ENCODE measurements at places on chromosomes 1 and 21.

DNA sequence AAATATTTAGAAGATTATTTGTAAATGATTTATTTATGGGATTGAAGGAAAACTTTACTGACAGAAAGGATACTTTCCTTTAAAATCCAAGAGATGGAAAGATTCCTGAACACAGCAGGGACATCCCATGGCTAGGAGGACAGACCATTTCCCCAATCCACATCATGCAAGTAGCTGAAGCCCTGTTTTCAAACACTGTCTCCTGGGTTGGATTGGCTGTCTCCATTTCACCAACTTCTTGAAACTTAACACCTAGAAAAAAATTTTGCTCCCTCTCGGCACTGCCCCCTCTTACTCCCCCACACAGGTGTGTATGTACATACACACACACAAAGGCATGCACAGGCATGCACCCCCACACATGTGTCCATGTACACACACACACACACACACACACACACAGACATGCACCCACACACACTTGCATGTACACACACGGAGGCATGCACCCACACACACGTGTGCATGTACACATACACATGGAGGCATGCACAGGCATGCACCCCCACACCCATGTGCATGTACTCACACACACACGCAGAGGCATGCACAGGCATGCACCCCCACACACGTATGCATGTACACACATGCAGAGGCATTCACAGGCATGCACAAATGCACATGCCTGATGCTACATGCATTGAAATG is 320.0 kb downstream of the CHRM3 start:
- DNase-seq = no peak

DNA sequence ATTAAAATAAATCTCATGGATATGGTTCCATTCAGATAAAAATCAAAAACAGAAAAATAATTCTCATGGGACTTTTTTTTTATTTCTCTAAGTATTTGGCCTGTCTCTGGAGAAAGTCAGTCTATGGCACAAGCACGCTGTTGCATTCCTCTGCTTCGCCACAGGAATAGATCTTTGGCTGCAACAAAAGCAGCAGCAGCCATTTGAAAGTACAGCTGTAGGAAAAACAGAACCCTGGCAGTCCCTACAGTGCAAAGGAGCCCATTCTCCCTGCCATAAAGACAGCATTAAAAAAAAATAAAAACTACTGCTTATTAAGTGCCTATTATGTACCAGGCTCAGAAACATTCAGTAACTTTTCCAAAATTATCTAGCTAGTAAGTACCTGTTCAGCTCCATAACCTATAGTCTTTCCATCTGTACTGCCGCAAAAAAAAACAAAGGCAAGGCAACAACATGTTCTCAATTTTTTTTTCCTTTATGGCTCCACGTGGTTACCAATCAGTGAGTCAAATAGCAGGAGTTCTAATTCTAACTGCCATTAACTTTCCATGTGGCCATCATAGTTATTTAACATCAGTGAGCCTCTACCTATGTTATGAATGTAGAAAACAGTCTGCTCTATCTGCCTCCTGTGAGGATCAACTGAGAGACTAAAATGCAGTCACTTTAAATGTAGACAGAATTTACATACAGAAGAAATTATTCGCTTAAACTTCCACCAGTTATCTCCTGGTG is 22.7 kb downstream of the SLC35D1 start:
- no peak for DNase-seq

DNA sequence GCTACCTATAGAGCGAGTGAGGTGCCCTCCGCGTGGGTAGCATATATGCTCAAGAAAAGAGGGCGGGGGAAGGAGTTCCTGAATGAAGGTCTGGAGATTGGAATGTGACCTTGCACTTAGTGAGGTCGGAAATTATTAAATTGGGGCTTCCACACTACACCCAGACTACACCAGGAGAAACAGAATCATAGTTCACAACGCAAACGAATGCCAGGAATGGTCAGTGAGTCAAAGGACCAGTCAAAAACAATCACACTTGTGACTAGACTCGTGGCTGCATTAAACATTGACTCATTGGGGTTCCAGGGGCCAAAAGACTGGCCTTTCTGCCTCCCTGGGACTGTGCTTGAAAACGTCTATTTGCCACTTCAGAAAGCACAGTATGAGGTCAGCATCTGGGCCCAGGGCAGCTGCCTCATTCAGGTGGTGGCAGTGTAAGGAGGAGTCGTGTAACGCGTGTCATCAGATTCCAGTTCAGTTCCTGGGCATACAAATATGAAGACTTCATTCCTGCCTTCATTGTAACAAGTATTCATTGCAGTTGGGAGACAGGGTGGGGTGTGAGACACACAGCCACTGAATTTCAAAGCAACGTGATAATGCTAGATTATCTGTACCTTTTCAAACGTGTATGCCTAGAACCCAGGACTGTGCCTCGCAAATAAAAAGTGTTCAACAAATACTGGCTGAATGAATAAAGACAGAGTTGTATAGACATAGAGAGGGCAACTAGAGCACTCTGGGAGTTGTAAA is at the start of gene YOD1:
Gene YOD1 (minus strand): TSS at position 18 of the 753 bp plus-strand sequence. CDS start 178 bp downstream, outside the sequence.
- peak; percentile 23 for DNase-seq

DNA sequence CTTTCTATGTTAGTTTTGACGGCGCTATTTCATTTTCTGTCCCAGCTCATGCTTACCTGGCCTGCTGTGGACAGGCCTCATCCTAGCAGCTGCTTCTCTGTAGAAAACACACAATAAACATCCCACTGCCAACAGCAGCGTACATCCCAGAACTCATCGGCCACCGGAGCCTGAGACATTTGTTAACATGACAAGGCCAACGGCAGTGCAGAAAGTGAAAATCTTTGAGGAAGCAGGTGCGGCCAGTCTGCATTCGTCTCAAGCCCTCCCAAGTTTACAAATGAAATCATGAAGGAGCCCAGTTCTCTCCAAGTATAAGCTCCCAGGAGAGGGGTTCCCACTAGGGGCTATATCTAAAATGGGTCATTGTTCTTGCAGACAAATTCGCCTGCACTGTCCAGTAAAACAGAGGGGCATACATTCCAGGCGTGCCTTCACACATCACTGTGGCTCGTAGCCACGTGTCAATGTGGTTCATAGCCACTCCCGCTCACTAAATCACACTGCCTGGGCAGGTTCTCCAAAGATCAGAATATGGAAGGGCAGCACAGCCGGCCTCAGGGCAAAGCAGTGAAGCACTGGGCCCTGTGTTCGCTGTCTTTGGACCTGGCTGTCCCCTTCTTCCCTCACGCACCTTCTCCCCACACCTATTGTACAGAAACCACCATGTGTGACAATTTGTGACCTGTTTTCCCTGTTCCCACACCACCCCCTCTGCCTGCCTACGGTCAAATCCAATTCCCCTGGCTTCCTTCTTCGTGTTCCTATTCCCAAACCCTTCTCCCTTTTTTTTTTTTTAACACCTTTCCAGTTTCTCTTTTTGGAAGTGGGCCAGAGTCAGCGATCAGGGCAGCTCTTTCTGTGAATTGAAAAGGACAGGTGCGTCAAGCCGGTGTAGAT is 27.0 kb upstream of the ABCG1 start:
- DNase-seq = no peak

DNA sequence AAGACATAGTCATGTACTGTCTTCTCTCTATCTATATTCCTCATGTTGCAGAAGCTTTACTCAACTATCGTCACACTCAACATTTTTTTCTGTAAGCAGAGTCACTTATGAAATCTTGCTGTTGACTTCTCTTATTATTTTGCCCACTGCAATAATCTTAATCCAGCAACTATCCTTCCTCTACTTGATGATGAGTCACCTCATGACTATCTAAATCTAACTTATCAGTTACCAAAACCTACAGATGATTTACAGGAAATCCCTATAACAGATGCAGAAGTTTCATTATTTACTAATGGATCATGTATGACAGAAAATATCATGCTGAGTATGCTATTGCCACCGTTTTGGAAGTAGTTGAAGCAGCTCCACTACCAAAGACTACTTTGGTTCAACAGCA is 378.9 kb downstream of the DUSP10 start:
- no peak for DNase-seq

DNA sequence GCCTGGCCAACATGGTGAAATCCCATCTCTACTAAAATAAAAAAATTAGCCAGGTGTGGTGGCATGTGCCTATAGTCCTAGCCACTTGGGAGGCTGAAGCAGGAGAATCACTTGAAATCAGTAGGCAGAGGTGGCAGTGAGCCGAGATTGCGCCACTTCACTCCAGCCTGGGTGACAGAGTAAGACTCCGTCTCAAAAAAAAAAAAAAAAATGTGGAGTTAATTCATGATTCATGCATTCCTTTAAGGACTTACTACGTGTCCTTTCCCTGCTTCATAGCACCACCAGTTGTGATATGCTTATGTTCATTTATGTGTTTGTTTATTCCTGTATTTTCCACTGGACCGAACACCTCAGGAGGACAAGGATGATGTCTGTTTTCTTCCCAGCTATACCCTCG is 12.7 kb upstream of the PRELP start:
- no peak for DNase-seq

DNA sequence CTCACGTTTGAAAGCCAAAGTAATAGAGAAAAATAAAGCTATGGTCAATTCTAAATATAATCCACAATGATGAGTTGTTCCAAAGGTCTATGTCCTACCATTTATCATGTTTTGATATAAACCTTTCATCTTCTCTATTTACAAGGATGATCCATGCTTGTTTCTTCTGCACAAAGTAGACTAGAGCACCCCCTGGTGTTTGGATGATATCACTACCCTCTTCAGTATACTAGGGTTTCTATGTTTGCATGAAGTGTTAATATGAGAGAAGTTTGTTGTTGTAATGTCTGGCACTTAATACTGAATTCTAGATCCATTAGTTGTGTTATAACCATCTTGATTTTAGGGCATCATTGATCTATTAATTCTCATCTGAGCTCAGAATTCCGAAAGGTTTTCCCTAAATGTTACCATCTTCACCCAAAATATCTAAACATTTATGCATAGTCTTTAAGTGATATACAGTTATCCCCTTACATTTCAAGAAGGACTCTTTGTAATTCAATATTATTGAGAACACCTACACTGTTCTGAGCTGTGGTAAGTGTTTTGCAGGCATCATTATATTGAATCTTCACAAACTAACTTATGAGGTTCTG is 21.1 kb downstream of the CLDN8 start:
- no peak for DNase-seq

- no peak for DNase-seq
These were observed 18.8 kb upstream of the LIN9 start for GRCh38 chr1:226327761-226328162.

- no peak for DNase-seq
These were observed 13.2 kb upstream of the CELA3B start for GRCh38 chr1:21963477-21964217.

DNA sequence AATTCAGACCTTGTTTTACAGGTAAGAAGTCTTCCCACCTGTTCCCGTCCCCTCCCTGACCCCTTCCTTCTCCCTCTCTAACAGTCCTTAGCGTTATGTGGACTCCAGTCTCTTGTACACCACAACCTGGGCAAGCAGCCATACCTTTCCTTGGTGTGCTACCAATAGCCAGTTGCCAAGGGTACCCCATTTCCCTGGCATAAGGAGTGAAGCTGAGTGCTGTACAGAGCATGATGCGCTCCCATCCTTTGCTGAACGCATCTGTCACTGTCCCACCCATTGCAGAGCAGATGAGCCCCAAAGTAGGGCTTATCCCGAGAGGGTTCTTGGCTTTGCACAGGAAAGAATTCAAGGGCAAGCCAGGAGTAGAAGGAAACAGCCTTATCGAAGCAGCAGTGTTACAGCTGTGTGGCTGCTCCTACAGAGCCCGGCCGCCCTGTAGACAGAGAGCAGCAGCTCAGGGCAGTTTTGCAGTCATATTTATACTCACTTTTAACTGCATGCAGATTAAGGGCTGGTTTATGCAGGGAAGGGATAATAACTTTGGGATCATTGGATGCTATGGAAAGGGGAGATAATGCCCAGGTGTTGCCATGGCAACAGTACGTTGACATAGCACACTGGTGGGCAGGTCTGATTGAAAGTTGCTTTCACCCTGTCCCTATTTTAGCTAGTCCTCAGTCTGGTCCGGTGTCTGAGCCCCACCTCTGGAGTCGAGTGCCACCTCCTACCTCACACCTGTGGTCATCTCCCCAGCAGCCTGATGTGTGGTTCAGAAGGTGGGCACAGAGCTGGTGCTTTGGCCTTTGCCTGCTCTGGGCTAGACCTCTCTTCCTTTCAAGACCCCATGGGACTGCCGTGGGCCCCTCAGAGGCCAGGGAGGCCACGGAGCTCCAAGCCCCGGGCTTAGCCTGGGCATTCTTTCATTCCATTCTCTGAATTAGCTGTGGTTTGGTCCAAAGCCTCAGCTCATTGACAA is 5.1 kb downstream of the FHAD1 start:
- no peak for DNase-seq

- DNase-seq = no peak
These were observed 2.0 kb upstream of the NCMAP start for GRCh38 chr1:24553931-24554330.

DNA sequence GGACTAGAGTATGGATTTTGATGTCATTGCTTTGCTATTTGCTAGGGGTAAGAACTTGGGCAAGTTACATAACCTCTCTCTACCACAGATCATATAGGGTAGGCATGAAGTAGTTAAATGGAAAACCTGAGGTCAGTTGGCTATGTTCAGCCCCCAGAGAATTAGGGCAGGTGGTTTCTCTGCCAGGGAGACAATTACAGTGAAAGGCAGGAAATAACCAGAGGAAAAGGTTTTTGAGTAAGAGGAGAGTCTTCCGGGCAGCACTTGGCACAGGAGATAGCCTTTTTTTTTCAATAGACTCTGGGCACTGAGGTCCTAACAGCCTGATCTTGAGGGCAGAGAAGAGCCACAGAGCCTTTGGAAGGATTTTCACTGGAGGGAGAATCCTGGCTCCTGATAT is 16.7 kb upstream of the SERBP1 start:
- no peak for DNase-seq

DNA sequence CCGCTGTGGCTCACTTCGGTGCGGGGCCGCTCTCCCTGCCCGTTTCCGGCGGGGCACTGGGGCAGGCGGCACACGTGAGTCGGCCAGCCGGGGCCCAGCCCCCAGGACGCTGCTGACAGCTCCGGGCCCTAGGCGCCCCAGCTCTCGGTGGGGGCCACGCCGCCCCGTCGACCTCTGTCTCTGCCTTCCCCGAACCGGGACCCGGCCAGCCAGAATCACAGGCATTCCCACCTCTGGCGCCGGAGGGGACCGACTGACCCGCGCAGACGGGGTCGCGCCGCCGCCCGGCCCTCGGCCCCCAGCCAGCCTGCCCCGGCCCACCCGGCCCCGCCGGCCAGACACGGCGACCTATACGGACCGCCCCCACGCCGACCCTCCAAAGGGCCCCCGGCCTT is 755 bp downstream of the SCMH1 start:
- DNase-seq = no peak

GRCh38 chr1:40734882-40735628 is 43.6 kb downstream of the NFYC start:
- DNase-seq = no peak

- no peak for DNase-seq
These were observed 243.4 kb downstream of the RHOU start for GRCh38 chr1:228978484-228979324.

DNA sequence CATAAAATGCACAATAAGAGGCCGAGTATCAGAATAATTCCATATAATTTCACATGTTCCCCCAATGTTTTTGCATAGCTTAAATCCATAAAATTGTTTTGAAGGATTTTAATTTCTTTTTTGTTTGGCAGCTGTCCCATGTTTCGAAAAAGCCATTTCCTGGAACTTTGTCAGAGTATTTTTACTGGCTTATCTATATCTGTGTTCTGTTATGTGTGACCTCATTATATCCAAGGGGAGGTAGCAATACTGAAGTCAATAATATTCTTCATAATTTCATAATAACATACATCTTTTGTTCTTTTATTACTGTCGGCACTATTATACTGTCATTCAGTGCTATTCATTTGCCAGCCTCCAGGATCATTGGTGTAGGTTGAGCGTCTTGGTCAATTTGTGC is 9.4 kb upstream of the BACH1 start:
- DNase-seq = no peak

Measured in non-pigmented ciliary epithelial cell (primary cell).